Skin of body (tissue), 3 donors: ENCODE measurements at places on chromosomes 12 and 14. TPM values are rescaled to one million over a fixed set of nuclear protein-coding genes. Genes with fewer than 3 reads are reported as not detected.

The MGST1 gene
- 50.2 TPM for total RNA-seq

The TTC9 gene
- 2.3 TPM for total RNA-seq

The BIN2 gene
- 5.6 TPM for total RNA-seq

The GARIN6 gene
- total RNA-seq = not detected

The SIX4 gene
- 4.4 TPM for total RNA-seq

DNA sequence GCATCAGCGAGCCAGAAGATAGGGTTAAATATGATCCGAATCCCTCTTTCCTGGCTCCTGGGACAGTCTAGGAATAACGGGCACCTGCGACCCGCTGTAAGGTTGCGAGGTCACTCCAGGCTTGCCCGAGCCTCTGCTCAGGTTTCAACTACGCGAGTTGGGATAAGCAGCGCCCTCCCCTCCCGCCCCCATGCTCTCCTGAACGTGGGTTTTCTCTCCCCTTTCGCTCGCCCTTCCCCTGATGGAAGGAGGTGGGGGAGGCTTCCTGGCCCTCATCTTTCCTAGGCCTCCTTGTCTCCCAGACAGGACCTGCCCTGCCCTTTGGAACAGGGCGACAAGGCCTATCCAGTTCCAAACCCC, 753 bp upstream of the ATP5MC2 start:
- peak; percentile 81 for DNase-seq

- DNase-seq = no peak
Measured at GRCh38 chr12:131543040-131543439, 167.8 kb upstream of the SFSWAP start.

GRCh38 chr14:23895480-23895879, 58.1 kb upstream of the DHRS4 start:
- no peak for DNase-seq

- no peak for DNase-seq
Measured at GRCh38 chr12:129941618-129942017, 37.8 kb upstream of the TMEM132D start.

GRCh38 chr14:26370115-26370514, 227.7 kb downstream of the NOVA1 start:
- peak; percentile 4 for DNase-seq

GRCh38 chr12:54016478-54016964, 7.7 kb downstream of the HOXC8 start:
- DNase-seq = peak; percentile 94

DNA sequence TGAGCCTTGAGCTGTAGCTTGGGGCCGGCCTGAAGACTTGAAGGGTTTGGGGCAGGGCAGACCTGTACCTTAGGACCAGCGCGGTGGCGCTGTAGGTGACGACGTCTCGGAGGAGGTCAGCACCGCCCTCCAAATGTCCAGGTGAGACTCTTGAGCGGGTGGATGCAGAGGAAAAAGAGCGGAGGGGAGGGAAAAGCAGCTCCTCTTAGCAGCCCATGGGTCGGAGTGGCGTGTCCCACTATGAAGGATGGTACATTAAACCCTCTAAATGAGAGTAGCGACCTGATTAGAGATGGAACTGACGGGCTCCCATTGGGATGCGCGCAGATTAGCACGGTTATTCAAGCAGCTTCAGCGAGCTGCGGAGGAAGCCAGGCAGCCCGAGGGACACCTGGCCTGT, 77.0 kb upstream of the MAP1LC3B2 start:
- no peak for DNase-seq

- DNase-seq = no peak
Measured at GRCh38 chr12:121628037-121628436, 1.7 kb downstream of the ORAI1 start.

GRCh38 chr14:94805680-94806288, 35.9 kb upstream of the GSC start:
- DNase-seq = peak; percentile 44

DNA sequence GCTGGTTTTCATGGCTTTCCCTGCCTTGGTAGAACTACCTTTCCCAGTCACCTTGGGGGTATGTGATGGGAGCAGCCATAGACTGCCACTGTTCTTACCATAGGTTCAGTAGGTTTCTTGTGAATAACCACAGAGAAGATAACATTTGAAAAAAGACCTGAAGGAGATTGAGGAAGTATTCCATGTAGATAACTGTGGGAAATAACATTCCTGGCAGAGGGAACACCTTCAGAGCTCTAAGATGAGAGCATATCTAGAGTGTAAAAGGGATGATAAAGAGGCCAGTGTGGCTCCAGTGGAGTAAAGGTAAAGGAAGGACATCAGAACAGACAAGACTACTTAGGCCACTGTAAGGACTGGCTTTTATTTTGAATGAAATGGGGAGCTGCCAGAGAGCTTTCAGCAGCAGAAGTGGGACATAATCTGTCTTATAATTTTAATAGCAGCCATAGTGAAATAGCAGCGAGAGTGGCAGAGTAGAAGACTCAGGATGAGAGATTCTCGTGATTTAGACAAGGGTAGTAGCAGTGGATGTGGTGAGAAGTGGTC, 82.6 kb upstream of the KCNH3 start:
- no peak for DNase-seq

DNA sequence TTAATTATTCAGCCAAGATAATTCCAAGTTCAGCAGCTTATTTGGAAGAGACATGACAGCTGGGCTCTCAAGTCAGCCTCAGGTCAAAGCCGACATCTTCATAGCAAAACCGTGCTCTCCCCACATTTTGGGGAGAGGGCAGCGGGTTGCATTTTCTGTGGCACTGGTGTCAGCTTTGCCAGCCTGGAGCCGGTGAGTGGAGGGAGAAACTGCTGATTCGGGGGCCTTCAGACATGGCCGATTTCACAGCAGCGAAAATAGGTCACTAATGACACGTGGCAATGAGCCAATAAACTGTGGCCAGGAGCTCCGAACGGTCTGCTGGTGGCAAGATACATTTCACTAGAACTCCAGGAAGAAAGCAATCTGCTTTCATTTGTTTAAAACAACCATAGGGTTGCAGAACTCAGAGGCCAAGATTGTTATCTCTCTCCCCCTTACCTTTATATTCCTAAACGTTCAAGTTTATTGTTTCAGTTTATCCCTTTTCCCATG, 173.2 kb downstream of the CAND1 start:
- no peak for DNase-seq

DNA sequence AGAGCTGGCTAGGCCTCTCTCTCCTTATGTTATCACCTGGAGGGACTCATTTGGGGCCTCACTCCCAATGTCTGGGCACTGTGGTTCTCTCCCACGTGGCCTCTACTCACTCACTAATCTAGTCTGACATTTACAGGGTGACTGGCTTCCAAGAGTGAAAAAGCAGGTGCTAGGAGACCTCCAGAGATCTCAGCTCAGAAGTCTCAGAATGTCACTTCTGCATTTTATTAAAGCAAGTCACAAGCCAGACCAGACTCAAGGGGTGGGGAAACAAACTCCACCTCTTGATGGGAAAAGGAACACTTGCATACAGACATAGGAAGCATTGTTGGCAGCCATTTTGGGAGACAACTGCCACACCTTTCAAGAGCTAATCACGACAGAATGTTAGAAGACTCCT, 175.9 kb downstream of the MON2 start:
- DNase-seq = no peak
